ENCODE measurements at places on chromosomes 2 and 18.

DNA sequence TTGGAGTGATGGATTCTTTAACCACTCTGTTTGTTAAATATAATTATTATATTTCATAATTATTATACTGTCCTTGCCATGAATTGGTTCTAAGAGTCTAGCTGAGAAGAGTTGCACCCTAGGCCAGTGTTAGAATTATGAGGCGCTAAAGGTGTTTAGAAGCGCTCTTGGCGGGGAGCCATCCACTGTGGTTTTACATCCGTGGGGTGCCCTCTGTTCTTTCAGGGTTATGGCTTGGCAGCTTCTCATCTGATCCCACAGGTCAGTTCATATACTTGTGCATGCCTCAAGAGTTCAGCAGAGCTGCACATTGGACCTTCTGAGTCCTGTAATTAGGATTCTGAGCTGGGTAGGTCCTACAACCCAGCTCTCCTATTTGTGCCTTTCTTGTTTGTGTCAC is 9.1 kb downstream of the ASAP2 start:
- no peak for DNase-seq

DNA sequence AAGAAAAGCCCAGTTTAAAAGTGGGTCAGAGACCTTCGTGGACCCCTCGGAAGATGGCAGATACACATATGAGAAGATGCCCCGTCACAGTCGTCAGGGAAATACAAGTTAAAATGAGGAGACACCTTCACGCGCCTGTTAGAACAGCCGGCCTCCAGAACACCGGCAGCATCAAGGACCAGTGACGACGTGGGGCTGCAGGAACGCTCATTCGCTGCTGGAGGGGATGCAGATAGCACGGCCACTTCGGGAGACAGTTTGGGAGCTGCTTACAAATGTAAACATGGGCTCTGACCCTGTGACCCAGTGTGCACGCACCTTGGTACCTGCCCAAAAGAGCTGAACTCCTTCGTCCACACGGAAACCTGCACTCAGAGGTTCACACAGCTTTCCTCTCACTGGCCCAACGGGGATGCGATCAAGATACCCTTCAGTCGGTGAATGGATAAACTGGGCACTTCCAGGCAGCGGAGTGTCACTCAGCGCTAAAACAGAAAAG is 83.7 kb upstream of the CTDP1 start:
- DNase-seq, result no peak

DNA sequence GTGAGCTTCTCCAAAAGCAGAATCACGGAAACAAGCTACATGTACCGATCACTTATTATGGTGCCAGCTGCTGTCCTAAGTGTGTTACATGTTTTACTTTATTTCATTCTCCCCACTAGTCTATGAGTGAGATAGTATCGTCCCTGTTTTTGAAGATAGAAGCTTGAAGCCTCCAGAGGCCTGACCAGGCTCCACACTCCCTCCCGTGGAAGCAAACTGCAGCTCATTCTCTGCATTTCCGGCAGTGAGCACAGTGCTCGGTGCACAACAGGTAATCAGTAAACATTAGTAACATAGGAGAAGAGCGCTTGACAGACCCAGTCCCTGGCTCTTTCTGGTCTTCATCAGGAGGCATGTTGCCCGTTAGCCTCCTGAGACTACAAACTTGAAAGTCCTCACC is 72.9 kb downstream of the ZBTB7C start:
- no peak for DNase-seq

DNA sequence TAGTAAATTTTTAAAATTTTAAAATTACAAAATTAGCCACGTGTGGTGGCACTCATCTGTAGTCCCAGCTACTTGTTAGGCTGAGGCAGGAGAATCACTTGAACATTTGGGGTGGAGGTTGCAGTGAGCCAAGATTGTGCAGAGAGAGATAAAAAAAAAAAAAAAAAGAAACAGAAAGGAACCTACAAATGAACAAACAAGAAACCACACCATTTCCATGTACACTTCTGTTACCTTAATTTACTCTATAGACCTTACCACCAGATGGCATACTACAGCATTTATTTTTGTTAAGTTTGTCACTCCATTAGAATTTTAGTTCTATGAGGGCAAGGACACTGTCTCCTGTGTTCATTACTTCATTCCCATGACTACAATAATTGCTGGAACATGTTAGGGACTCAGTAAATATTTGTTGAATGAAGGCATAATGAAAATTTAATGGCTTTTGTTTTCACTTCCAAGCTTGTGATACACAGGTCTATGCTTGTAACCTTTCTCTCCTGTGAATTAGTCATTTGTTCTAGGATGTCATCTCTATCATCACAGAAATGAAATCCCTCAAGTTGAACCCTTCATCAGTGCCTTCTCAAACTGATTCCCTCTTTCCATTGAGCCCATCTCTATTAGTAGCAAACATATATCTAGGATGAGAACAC is 76.0 kb downstream of the ARHGAP15 start:
- no peak for DNase-seq

- DNase-seq, result no peak
Observed at GRCh38 chr2:32918774-32919173, 28.0 kb upstream of the LTBP1 start.

DNA sequence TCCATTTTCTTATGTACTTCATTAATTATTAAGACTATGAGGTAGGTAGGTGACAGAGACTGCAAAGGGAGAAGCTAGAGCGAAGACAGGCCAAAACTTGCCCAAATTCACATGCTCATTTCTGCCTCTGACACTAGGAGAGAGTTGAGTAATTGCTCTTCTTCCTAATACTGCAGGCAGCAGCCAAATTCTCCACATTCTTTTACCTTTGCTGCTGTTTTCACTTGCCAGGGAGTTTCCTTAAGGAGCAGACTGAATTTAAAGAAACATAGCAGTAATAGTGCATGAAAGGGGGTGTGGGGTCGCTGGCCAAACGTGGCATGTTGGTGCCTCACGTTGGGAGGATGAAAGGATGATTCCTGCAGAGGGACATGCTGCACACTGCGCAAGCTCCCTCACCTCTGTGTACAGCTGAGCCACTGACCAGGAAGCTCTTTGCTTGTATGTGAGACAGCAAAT is 12.3 kb downstream of the CRIM1 start:
- no peak for DNase-seq

GRCh38 chr2:55876429-55877086 is 47.0 kb downstream of the EFEMP1 start:
- DNase-seq, result no peak

DNA sequence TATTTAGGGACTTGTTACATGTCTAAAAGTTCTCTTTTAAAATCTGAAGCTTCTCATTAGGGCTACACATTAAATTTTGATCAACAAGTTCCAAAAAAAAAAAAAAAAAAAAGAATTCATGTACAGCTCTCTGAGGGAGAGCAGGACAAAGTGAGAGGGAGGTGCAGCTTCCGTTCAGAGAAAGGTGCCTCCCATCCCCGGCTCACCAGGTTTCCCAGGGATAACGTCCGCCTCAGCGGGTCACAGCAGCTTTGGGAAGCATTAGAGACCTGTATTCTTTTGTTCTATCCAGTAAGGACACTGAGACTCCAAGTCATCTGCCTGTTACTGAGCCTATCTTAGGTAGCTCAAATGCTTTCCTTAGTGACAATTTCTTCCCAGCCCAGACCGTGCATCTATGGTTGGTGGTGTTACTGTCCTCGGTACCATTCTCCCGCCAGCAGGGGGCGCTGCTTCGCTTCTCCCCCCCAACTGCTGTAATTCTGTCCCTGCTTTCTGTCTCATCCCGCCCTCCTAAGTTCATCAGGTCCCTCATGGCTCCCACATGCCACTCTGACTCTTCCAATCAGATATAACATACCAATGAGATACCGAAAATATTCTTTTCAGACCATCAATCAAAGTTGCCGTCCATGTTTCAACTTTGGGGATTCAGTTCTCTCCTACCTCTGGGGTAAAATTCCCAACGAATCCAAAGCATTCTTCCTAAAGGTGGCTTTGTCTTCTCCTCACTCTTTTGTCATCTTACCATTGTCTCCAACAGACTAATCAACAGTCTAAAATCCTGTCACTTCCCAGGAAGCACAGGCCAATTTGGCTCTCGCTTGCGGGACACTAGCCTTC is 466.5 kb downstream of the METTL4 start:
- no peak for DNase-seq

DNA sequence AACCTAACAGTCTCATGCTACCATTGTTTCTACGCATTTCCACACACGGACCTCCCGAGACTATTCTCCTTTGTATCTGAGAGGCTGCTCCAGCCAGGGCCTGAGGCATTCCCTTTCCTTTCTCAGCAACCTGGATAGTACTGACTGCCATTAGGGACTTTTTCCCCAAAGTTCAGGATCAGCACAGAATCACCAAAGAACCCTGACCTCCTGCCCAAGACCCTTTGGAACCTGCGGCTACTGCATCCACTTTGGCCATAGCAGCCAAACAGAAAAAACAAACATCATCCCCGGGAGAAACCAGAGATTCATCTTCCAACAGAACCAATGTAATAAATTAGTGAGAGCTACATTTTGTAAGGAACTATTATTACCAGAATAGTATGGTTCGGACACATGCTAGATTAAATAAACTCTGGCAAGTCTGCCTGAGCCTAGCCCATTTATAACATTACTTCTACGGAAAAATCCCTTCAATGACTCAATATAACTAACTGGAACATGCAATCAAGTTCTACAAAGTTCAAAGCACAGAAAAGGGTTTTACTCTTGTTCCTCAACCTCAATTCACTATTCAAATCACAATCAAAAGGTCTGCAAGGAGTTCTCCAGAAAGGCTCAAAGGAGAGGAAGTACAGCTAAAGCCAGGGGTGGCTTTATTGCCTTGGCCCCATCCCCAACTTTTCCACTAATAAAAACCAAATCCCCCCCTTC is 51.8 kb downstream of the LPIN2 start:
- no peak for DNase-seq

DNA sequence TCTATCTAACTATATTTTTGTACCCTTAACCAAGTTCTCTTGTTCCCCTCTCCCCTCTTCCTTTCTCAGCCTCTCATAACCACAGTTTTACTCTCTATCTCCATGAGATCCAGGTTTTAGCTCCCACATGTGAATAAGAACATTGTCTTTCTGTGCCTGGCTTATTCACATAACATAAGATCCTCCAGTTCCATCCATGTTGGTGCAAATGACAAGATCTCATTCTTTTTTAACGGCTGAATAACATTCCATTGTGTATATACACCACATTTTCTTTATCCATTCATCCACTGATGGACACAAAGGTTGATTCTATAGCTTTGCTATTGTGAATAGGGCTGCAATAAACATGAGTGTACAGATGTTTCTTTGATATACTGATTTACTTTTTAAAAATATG is 83.9 kb upstream of the TMEM178A start:
- no peak for DNase-seq

DNA sequence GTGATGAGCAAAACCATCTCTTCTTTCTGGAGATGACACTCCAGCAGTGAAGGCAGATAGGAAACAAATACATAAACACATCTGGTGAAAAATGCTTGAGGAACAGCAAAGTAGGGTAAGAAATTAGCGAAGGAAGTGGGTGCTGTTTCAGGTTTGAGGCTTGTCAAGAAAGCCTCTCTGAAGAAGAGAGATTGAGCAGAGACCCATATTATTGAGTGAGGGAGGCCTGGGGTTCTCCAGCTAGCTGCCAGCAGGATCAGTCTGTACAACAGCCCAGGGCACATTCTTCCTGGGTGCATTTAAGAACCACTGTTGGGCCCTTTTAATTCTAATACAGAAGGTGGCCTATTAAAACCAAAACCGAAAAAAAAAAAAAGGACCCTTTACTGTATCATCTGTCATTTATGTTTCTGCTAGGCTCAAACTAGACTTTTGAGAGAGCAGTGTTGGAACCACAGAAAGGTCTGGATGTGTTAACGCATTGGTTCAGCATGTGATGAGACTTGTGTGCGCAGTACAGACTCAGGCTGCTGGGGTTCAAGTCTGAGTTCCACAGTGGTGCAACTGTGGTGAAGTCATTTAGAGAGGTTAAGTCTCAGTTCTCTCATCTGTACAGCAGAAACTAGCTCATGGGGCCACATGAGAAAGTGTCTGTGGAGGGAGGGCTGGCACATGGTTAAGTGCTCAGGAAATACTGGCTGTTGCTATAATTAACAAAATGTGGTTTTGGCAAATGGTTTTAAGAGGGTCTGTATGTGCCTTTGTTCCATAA is 28.9 kb downstream of the MGAT5 start:
- no peak for DNase-seq

Data from stimulated activated CD8-positive, alpha-beta memory T cell treated with anti-CD3 and anti-CD28 coated beads, Interleukin-7, amount 100 ng/mL, for 1 hour (primary cell).